ENCODE measurements at places on chromosomes 3 and 15.

- no peak for DNase-seq
Measured at GRCh38 chr3:116517308-116517707, 72.0 kb upstream of the LSAMP start.

GRCh38 chr15:58707397-58707796 lies 42.1 kb downstream of the ADAM10 start:
- no peak for DNase-seq

GRCh38 chr3:117567382-117567781 lies 857.8 kb downstream of the TUSC7 start:
- no peak for DNase-seq

GRCh38 chr3:151276687-151277042 lies 1.7 kb downstream of the P2RY14 start:
- DNase-seq: no peak

- no peak for DNase-seq
Measured at GRCh38 chr3:106263011-106263410, 394.2 kb upstream of the CBLB start.

All from hippocampal formation (tissue), 2 donors.